Stimulated activated CD4-positive, alpha-beta T cell treated with anti-CD3 and anti-CD28 coated beads, Interleukin-1b, Interleukin-23, amount 100 ng/mL, for 1 hour (primary cell): ENCODE measurements at places on chromosomes 6 and 20.
A peak's percentile ranks its signal among the peaks of the same experiment; 100 is the strongest.

- DNase-seq: no peak
Measured at GRCh38 chr6:7973584-7973983, 63.0 kb upstream of the TXNDC5 start.

DNA sequence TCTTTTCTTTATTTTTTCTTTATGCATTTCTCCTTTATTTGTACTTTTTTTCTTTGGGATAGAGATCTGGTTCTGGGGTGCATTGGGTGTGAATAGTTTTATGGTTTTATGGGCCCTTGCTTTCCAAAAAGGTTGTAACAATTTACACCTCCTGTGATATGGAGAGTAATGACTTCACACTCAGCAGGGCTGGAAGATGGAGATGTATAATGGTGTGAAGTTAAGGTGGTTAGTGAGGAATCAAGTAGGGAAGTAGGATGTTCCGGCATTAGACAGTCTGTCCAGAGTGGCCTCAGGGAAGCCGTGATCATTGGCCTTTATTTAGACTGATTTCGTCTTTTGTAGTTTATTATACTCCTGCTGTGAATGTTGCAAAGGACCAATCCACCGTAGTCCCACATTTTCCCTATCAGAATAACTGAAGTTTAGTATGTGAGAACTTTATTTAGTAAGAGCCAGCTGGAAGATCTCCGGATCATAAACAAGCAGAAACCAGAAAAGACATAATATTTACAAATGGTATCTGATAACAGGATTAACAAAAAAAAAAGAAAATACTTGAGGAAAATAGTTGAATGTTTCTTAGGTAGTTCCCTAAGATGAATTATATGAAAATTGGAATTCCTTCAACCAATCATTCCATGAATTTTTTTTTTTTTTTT is 255.5 kb downstream of the TBC1D7 start:
- DNase-seq: no peak

DNA sequence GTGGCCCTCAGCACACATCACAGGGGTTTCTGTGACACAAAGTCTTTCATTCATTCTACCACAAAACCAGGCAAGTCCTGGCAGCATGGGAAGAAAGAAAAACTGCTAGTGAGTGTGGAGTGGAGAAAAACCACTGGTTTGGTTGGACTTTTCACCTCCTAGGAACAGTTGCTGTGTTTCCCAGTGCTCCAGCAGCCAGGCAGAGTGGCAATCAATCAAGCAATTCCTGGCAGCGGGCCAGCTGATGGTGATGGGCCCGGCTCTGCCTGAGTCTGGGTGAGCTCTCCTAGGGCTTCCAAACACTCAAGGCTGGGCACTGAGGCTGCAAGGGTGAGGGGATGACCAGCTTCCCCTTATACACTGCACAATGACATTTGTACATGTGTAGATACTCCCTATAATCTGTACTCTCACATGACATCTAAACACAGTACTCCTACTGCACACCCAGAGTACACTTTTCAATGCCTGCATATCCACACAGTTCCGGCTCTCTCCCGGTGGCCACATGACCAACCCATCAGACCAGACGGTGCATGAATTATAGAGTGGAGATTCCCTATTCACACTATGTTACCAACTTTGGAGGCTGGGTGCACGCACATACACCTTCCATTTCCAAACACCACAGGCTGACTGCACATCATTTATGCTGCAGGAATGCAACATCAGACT is 156.6 kb downstream of the UNC5CL start:
- DNase-seq: no peak

DNA sequence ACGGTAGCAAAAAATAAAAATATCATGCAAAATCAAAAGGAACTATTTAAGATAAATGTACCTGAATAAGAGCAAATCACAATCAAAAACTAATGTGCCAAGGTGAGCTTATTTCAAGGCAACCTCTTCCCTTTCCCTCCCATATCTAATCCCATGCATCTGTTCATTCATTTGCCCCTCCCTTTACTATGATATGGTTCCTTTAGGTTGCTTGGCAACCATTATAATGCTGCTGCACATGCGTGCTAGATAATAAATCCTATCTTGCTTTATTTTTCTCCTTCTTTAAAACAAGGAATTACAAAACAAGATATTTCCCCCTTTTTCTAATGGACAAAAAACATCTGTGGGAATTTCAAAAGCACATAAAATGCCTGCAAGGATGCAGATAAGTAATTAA is 318.2 kb upstream of the POU3F2 start:
- no peak for DNase-seq

- no peak for DNase-seq
Measured at GRCh38 chr6:20846602-20847028, 312.4 kb downstream of the CDKAL1 start.

- no peak for DNase-seq
Measured at GRCh38 chr6:146289816-146290588, 253.6 kb upstream of the RAB32 start.

GRCh38 chr20:50389438-50389807 is 120.8 kb upstream of the PTPN1 start:
- DNase-seq: no peak

DNA sequence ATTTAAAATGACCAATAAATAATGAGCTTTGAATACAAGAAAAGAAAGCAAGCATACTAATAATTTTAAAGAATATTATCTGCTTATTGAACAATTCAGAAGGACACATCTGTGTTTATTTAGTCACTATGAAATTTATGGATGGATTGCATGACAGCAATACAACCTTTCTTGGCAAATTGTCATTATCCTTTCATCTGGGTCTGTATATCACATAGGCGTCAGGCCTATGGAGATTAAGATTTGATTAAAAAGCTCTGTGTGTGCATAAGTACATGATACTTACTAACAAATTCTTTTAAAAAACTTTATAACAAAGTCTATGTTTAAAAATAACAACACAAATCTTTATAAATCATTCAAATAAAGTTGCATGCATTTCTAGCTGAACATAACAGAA is 1394.4 kb downstream of the KHDRBS2 start:
- no peak for DNase-seq

- DNase-seq: no peak
Measured at GRCh38 chr6:157019115-157019641, 242.0 kb downstream of the ARID1B start.

DNA sequence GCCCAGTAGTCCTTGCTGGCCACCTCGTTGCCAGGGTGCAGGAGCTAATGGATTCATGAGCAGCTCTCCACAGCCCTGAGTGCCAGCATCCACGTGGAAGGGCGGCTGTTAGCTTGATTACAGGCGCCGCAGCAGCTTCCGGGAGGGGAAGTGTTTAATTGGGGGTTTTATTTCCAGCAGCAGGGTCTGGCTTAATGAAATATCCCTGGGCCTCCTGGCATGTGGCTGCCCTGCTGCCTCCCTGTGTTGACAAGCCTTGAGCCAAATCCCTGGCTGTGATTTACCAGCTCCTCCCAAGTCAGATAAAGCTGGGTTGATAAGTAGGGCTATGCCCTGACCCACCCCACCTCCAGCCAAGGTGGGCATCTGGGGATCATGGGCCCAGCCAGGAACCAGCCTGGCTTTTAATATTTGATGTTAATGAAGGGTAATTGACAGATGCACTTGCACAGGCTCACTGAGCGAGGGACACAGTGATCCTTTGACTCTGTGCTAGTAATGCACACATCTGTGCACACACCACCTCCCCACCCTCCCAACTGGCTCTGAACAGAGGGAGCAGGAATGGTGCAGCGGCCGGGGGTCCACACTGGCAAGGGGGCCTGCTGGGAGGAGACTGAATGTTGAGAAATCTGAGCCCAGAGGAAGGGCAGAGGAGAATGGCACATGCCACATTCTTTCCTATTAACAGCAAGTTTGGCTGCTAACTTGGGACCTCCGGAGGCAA is 13.6 kb downstream of the GLP1R start:
- no peak for DNase-seq

GRCh38 chr6:38404900-38405556 is 234.7 kb downstream of the BTBD9 start:
- no peak for DNase-seq

GRCh38 chr20:53826597-53827291 is 233.1 kb upstream of the ZNF217 start:
- no peak for DNase-seq

- no peak for DNase-seq
Measured at GRCh38 chr20:44231193-44231592, 15.9 kb upstream of the GDAP1L1 start.

DNA sequence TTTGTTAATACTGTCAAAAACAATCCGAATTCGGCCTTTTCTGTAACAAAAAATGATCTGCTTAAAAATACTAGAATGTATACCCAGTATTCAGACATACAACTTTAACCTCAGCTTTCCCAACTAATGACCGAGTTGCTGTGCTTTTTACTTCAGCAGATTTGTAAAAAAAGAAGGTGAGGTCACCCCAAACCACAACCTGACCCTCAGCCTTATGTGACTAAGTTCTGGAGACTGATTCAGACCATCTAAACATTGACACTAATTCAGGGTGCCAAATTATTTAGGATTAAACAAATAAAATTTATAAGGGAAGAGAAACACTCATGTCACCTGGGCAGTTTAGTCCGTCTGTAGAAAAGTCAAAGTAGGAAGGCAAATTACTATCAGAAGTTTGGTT is 7.7 kb downstream of the CCN6 start:
- no peak for DNase-seq

DNA sequence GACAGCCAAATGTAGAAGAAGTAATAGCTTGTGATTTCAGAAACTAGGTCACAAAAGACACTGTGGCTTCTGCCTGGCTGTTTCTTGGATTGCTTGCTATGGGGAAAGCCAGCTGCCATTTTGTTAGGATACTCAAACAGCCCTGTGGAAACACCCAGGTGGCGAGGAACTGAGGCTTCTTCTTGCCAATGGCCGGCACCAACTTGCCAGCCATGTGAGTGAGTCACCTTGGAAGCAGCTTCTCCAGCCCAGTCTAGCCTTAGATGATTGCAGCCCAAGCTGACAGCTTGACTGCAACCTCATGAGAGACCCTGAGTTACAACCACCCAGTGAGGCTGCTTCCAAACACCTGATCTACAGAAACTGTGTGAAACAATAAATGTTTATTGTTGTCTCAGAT is 11.9 kb upstream of the KIAA1755 start:
- no peak for DNase-seq

GRCh38 chr20:45503403-45503802 is 12.0 kb downstream of the SPINT3 start:
- no peak for DNase-seq

GRCh38 chr20:57869951-57870315 is 160.1 kb upstream of the PMEPA1 start:
- DNase-seq: no peak

- no peak for DNase-seq
Measured at GRCh38 chr6:147805155-147805554, 296.7 kb downstream of the SAMD5 start.

- DNase-seq: peak; percentile 92
Measured at GRCh38 chr6:33711140-33712129, at the start of gene UQCC2. TSS of gene UQCC2 (minus strand) at chr6:33711700. CDS start at chr6:33711686, 14 bp downstream.

DNA sequence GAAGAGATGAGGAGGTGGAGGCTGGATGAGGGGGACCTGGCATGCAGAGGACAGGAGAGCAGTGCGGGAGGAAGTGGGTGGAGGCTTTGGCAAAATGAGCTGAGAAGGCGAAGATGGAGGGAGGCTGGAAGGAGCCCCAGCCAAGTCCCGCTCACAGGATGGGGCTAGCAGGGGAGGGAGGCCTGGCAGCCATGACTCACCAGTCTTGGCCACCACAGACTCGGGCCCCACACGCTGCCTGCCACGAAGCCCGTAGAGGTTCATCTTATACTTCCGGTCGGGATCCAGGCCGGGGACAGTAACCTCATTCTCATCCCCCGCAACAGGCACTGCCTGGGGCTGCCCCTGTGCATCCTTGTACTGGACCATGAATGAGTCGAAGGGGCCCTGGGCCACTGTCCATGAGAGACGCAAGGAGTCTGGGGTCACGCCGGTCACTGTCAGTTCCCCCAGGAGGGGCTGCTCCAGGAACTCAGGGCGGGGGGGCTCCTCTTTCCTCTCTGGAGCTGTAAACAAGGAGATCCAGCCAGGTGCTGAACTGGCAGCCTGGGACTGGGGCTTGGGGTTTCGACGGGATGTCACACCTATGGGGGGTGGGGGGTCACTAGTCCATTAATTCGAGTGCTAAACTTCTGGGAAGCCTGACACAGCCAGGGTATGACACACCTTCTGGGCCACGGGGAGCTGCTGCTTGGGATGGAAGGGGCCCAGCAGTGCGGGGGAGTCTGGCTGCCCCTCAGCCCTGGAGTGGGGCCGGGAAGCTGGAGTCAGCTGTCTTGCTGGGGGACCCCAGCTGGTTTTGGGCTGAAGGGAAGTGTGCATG is 27.8 kb downstream of the TNXB start:
- no peak for DNase-seq

- no peak for DNase-seq
Measured at GRCh38 chr20:9220874-9221547, 152.1 kb downstream of the PLCB4 start.

- no peak for DNase-seq
Measured at GRCh38 chr20:2859330-2860121, 13.8 kb upstream of the PTPRA start.

GRCh38 chr20:2656471-2657117 is 4.2 kb downstream of the NOP56 start:
- no peak for DNase-seq

DNA sequence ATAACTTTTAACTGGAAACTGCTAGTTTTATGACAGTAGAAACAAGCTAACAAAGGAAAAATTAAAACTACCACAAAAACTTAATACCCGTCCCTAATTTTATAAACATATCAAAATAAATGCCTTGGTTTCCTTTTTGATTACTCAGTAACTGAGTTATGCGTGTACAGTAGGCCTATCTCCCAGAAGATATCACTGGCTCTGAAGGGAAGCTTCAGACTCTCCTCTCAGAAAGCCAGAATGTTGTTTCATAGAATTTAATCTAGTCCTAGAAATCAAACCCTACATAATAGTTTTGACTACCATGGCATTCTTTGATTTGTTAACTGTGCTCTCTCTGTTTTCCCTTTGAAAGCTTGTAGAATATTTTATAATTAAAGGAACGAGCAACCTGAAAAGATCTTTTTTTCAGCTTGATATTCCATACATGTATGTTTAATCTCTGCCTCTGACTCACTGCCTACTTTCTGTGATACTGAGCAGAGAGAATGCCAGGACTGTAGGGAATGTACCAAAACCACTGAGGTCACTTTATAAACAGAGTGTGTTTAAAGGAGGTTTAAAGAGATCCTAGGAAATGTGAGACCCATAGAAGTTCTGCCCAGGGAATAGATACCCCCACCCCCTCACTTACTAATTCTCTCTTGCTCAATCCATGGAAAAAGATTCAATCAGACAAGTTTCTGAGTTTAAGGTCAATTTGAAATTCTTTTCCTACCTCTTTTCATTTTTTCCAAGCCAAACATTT is 311.5 kb downstream of the HDGFL1 start:
- DNase-seq: no peak

GRCh38 chr6:41425511-41425910 is 90.1 kb downstream of the NCR2 start:
- DNase-seq: no peak

GRCh38 chr6:148590883-148591282 is 155.9 kb upstream of the UST start:
- no peak for DNase-seq

GRCh38 chr20:2005359-2005758 is 11.5 kb upstream of the PDYN start:
- DNase-seq: no peak

- DNase-seq: no peak
Measured at GRCh38 chr20:23456409-23456808, 3.7 kb upstream of the CST11 start.
